Amniotic stem cell (primary cell): ENCODE measurements at places on chromosomes 1 and 21.

DNA sequence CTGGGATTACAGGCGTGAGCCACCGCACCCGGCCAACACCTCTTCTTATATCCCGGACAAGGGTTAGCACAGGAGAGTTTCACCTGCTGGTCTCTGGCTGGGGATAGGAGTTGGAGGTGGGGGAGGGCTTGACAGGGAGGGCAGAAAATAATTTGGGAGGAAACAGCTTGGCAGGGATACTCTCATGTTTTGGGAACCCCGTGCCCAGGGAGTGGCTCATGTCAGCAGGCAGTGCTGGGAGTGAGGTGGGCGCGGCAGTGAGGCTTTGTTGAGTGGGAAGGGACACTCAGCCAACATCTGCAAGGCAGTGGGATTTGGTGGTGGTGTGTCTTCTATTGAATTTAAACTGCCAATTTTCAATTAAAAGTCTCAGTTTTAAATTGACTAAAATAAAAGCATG is 1.1 kb upstream of the THEM5 start:
- DNase-seq = no peak

DNA sequence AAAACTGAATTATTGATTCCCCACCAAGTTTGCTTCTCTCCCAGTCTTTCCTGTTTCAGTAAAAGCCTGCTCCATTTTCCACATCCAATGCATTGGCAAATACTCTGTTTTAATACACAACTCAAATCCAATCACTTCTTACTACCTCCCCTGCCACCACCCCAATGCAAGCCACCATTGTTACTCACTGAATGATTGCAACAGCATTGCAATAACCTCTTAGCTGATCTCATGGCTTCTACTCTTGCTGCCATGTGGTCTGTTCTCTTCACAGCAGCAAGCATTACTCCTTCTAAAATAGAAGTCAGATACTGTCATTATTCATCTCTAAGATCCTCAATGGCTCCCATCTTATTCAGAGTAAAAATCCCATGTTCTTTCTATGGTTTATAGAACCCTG is 123.4 kb downstream of the ATP6V1G3 start:
- DNase-seq = no peak

DNA sequence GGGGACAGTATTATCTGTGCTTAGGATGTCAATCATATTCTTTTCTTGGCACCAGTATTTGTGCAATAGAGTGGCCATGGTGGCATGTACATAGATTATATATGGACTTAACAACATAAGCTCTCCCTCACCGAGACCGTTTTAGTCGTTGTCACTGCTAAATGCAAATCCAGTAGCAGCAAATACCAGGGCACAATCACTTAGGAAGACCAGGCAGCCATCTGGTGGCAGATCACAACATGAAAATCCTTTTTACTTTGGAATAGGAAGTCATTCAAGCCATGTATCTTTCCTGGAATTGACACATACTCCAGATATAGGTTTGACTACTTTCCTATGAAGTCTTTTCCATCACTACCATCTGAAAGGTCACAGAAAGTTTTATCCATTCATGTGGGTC is 53.2 kb upstream of the C1orf87 start:
- DNase-seq = no peak

- no peak for DNase-seq
Observed at GRCh38 chr1:206429421-206429820, 40.9 kb upstream of the IKBKE start.

GRCh38 chr1:203128431-203128715 is 847 bp downstream of the ADORA1 start:
- DNase-seq = no peak

DNA sequence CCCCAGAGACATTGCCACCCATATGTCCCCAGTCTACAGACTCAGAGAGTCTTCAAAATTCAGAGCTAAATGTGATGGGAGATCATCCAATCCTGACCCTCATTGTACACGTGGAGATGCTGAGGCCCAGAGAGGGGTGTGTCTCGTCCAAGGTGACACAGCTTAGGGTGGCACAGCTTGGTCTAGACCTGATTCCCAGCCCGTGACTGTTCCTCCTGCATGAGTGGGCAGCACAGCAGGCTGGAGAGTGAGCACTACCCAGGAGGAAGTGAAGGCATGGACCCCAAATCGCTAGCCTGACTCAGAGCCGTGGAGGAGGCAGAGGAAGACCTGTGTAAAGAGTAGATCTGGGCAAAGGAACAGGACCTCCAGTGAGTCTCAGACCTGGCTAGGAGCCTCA is 16.4 kb downstream of the S100A7 start:
- no peak for DNase-seq

GRCh38 chr1:106584107-106584506 is 472.4 kb upstream of the PRMT6 start:
- no peak for DNase-seq

DNA sequence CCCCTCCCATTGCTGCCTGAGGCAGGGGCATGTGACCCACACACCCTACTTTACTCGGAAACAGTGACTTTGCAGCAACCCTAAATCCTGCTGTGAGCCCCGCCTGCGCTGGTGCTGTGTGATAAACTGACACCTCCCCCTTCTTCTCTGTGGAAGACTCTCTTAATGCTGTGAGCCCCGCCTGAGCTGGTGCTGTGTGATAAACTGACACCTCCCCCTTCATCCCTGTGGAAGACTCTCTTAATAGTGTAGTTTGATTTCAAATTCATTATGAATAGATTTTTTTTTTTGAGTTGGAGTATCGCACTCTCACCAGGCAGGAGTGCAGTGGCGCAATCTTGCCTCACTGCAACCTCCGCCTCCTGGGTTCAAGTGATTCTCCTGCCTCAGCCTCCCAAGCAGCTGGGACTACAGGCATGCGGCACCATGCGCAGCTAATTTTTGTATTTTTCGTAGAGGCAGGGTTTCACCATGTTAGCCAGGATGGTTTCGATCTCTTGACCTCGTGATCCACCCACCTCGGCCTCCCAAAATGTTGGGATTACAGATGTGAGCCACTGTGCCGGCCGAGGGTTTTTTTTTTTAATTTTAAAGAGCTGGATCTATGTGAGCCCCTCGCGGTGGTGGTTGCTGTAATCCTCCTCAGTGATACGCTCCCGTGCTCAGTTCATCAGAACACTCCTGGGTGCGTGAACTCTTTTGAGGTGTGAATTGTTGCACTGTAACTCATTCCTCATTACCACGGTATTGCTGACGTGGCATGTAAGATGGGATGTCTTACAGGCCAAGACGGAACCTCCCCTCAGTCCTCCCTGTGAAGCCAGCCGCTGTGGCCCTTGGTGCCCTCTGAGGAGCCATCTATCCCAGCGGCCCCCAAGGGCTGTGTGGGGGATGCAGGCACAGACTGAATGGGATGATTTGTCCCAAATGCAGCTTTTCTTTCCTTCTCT is 60.3 kb downstream of the GALNT2 start:
- DNase-seq = no peak

DNA sequence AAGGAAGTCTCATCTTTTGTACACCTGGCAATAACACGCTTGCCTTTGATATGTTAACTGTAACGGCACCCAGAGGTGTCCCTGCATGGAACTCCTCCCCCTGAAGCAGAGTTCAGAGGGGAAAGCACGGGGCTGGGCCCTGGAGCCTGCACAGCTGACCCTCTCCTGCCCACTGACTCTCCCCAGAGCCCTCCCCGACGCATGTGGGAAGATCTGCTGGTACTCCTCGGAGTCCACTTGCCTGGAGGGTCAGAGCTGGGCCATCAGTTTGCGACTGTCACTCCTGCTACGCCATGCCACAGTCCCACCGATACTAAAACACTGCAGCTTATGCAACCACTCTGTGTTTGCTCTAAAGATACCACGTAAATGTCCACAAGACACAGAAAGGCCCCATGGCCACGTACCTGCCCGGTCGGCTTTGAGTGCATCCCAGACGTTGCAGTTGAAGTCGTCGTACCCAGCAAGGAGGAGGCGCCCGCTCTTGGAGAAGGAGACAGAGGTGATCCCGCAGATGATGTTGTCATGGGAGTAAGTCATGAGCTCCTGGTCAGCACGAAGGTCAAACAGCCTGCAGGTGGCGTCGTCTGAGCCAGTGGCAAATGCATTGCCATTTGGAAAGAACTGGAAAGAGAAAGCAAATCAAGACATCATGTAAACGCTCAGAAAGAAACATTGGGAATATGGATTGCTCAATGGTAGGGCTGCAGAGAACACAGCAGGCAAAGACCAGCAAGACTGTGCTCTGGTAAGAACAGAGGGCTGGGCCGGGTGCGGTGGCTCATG is 10.6 kb upstream of the NADK start:
- DNase-seq = no peak

GRCh38 chr1:49626472-49626871 is 397.3 kb downstream of the AGBL4 start:
- no peak for DNase-seq

- DNase-seq = no peak
Observed at GRCh38 chr1:169860750-169861149, 32.9 kb downstream of the SCYL3 start.

DNA sequence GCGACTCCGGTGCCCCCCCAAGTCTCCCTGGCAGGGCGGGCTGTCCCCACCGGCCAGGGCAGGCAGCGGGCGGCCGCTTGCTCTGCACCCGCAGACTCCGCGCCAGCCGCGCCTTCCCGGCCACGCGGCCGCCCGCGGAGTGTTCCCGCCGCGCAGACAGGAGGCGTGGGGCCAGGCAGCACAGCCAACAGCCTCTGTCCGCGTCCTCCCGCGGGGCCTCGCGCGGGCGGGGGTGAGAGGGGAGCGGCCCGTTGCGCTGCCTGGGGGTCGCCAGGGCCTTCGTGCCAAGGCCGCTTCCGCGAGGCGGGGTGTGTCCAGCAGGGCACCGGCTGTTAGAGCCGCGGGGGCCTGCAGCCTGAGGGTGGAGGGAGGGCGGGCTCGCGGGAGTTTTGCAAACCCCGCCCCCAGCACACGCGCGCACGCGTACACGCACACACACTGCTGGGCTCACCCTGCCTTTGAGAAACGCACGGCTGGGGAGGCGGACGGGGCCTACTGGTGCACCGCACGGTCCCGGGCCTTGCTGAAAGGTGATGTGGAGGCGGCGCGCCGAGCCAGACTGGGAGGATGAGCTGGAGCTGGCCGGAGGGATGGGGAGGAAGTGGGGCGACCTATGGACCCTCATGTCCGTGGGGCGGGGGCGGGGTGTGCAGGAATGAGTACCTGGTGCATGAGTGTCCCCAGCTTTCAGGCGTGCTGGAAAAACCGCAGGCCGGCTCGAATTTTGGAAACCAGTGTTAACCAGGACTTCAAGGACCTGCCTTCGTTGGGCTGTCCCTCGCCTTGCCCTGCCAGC is 41.5 kb downstream of the KIAA1614 start:
- DNase-seq = no peak

GRCh38 chr1:14017531-14017961 is 317.6 kb downstream of the PRDM2 start:
- DNase-seq = no peak

- DNase-seq = no peak
Observed at GRCh38 chr1:205346956-205347574, 9.7 kb downstream of the KLHDC8A start.

- no peak for DNase-seq
Observed at GRCh38 chr1:222040121-222040805, 298.4 kb upstream of the DUSP10 start.

GRCh38 chr1:8863794-8864233 is 14.7 kb downstream of the ENO1 start:
- no peak for DNase-seq

- DNase-seq = no peak
Observed at GRCh38 chr1:65068202-65069010, 79.6 kb upstream of the AK4 start.
